ENCODE measurements at places on chromosomes 4 and X. TPM values are rescaled to one million over a fixed set of nuclear protein-coding genes. Genes with fewer than 3 reads are reported as not detected.

The DYNLT3 gene
- total RNA-seq, result 55.4 TPM

The PCYT1B gene
- total RNA-seq, result 1.3 TPM

The SPIN2A gene
- 3.1 TPM for total RNA-seq

The GYPE gene
- total RNA-seq, result 0.55 TPM

The EGF gene
- 3.2 TPM for total RNA-seq

The FRMPD4 gene
- total RNA-seq, result 0.77 TPM

The FAM9B gene
- total RNA-seq, result 0.10 TPM

The CT47B1 gene
- total RNA-seq, result not detected

The RPL39 gene
- total RNA-seq, result 4,711 TPM

The CT83 gene
- not detected for total RNA-seq

The ZBTB49 gene
- total RNA-seq, result 6.3 TPM

The MND1 gene
- total RNA-seq, result 2.2 TPM

The BEX3 gene
- total RNA-seq, result 292 TPM

The CWH43 gene
- not detected for total RNA-seq

DNA sequence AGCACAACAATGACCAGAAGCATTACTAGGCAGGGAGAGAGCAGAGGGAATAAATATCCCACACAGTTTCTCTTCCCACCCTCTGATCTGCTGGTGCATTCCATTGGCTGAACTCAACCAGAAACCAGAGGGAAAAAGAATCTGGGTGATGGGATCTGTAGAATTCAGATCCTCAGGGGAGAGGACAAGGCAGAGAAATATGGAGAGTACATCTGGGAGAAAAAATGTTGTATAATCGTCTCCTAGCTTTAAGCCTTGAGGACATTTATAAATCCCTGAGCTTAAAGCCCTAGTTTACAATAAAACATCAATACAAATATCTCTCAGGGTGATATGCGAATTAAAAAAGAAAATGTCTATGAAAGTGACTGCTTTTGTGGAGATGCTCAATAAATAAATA lies 368.1 kb upstream of the MAD2L1 start:
- peak; percentile 60 for ATAC-seq

GRCh38 chrX:21151051-21151450 lies 223.2 kb upstream of the CNKSR2 start:
- no peak for ATAC-seq

GRCh38 chr4:13092702-13093101 lies 391.4 kb downstream of the RAB28 start:
- no peak for ATAC-seq

GRCh38 chrX:147174591-147174990 lies 360.0 kb upstream of the CXorf51A start:
- ATAC-seq, result no peak

DNA sequence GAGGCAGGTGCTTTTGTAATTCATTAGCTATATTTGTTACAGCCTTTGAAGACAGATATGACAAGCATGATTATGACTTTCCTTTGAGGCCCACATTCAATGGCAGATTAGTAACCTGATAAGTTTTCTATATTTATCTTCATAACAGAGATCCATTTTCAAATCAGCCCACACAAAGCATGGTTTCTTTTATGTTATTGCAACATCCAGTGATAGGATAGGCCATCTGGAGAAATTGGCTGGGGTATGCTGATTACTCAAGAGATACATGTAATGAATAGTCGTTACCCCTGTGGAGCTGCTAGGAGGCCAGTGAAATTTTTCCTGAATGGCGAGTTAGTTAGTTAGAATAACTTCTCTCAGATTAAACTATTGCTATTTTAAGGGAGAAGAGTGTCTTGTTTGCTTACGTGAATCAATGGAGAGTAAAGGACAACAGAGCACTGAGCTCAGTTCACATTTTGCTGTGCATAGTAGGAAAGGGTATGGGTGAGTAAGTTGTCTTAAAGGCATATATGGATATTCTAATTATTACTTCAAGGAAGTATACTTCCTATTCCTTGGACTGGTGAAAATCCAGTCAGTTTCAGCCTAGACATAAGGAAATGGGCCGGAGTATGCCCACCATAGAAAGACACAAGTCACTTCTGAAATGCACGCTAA lies 79.2 kb upstream of the DKK2 start:
- no peak for ATAC-seq

GRCh38 chr4:183826461-183826860 lies 78.6 kb upstream of the STOX2 start:
- ATAC-seq, result no peak

GRCh38 chr4:4666693-4667621 lies 125.1 kb upstream of the STX18 start:
- ATAC-seq, result no peak

DNA sequence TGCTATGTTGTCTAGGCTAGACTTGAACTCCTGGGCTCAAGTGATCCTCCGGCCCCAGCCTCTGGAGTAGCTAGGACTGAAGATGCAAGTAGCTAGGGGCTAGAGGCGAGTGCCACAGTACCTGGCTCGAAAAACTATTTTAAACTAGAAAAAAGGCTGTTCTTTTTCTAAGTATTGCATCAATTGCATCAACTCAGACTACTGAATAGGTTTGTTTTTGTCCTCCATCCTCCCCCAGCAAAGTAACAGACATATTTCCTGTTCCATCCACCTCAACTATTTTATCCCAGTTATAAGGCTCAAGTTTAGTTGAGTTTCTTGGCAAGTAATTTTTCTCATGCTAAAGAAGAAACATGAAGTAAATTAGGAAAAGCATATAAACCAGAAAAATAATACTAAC lies 4.1 kb downstream of the SH3RF1 start:
- ATAC-seq, result no peak

- no peak for ATAC-seq
Measured at GRCh38 chrX:9604111-9604907, 139.5 kb downstream of the TBL1X start.

DNA sequence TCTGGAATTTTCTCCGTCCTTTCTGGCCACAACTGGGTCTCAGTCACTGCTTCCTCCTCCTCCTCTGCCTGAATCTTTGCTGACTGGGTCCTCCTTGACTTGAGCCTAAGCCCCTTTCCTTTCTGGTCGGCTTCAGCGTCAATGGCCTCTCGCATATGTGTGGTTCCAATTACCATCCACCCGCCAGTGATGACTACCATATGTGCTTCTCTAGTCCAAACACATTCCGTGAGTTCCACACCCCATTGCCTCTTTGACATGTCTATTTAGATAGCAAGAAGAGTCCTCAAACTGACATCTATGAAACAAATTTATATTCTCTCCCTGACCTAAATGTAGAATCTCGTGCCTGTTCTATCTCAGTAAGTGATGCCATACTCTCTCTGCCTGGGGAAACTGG lies 19.8 kb downstream of the MXRA5 start:
- peak; percentile 73 for ATAC-seq

GRCh38 chr4:70337886-70338420 lies 3.2 kb downstream of the CABS1 start:
- no peak for ATAC-seq

DNA sequence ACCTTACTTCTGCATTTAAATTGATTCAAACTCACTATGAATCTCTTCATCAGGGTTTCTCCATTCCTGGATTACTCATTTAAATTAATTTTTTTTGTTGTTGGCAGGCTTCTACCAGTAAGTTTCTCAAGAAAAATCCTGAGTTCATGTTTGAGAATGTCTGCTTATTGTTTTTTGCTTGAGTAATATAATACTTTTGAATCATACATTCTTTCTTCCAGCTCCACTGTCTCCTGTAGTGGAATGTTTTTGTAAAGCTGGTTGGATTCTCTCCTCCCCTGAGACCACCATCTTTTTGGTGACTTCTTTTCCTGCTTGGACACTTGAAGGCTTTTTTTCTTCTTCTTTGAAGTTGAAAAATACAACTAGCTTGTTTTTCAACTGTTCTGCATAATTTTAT lies 4.3 kb upstream of the MID1IP1 start:
- no peak for ATAC-seq

- ATAC-seq, result peak; percentile 59
Measured at GRCh38 chr4:54658252-54659093, 716 bp downstream of the KIT start.

GRCh38 chr4:152154433-152154832 lies 381.5 kb downstream of the FBXW7 start:
- no peak for ATAC-seq

GRCh38 chr4:94653095-94653649 lies 104.6 kb upstream of the BMPR1B start:
- no peak for ATAC-seq
